ENCODE measurements at places on chromosomes 5 and 9.

DNA sequence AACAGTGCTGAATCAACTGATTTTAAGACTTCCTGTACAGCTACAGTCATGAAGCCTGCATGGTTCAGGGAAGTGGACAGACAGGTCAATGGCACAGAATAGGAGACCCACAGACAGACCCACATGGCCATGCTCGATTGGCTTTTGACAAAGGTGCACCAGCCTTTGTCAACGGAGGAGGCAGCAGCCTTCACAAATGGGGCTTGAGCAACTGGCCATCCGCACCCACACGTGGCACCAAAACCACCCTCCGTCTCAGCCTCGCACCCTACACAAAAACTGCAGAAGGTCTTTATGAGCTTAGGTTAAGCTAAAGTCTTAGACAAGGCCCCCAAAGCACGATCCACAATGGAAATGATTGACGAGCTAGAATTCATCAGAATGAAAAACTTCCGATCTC lies 59.5 kb upstream of the UBAC1 start:
- no peak for DNase-seq

- no peak for DNase-seq
Measured at GRCh38 chr5:109454731-109455505, 45.1 kb upstream of the PJA2 start.

DNA sequence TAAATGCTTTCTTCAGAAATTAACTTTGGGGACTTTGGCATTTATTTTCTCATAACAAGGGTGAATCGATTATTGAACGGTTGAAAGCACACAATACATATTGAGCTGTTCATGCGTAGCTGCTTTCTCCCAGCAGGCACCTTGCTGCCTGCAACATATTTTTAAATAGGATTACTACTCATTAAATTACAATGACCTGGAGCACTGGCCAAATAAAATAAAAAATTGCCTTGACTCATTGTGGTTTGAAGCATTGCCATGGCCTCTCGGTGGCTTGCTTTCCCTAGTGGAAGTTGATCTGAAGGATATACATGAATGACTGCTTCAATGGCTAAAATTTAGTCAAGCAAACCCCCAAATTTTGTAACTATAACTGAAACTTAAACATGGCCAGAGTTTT lies 181.6 kb upstream of the NUDT12 start:
- peak; percentile 15 for DNase-seq

GRCh38 chr5:558871-559503 lies 34.7 kb upstream of the SLC9A3 start:
- no peak for DNase-seq

DNA sequence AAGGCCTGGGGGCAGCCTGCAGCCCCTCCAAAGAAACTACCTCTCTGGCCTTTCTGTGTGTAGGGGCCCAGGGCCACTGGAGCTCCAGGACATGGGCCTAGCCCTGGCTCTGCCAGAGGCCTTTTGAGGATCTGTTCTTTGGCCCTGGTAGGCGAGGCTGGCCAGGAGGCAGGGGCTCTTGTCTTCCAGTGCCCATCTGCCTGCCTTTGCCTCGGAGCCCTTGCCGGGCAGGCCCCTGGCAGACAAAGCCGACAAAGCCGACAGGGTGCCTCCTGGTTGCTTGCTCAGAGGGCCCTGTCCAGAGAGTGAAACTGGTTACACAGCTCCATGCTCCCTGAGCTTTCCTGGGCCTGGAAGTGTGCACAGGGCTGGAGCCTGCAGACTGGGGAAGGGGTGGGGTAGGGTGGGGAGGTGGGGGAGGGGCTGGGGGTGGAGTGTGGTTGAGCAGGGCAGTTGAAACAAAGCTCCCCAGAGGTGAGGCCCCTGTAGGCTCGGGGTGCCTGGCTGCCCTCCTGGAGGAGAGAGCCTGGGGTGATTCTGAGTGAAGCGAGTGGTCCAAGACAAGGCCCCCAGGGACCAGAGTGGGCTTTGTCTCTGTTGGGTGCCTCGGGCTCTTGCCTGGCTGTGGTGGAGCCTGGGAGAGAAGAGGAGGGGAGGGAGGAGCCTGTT lies 29.3 kb downstream of the PTPA start:
- DNase-seq, result no peak

DNA sequence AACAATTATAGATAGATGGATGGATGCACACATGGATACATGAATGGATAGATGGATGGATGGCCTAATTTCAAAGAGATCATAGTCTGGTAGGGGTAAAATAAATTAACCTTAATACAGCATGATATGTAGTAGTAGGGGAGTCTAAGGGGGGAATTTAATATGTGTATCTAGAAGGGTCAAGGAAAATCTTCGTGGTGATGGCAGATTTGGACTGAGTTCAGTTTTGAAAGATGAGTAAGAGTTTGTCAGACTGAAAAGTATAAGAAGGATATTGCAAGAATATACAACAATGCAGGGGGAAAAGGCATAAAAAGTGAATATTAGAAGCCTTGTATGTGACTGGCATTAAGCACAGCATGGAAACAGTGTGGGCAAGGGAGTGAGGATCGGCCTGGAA lies 98.7 kb downstream of the ZNF462 start:
- DNase-seq, result no peak

- DNase-seq, result no peak
Measured at GRCh38 chr5:10655972-10656830, 92.3 kb downstream of the ANKRD33B start.

DNA sequence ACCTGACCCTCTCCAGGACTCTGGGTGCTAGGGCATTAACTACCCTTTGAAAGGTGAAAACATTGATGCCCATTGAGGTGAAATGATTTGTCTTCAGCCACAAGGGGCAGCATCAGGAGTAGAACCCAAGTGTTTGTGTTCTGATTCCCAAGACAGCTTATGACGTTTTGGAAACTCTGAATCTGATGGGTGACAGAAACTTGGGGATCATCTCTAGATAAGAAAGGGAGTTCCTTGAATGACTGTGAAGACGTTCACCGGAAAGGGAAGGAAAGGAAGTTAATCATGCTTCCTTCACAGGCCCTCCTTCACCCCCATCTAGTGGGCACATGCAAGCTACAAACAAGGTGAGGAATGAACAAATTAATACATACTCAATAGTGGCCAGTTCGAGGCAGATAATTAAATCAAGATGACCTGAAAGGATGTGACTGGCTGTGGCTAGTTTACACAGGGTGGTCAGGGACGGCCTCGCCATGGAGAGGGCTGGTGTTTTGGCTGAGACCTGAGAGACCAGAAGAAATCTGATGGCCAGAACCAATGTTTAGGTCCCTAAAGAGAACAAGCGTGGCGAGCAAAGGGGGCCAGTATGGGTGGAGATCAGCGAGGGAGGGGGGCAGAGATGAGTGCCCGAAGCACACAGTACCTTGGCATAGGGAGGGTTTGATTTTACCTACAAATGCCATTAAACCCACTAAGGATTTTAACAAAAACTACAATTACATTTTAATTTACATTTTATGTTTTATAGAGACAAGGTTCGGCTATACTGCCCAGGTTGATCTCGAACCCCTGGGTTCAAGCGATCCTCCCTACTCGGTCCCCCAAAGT lies 937 bp upstream of the SLC26A2 start:
- no peak for DNase-seq

DNA sequence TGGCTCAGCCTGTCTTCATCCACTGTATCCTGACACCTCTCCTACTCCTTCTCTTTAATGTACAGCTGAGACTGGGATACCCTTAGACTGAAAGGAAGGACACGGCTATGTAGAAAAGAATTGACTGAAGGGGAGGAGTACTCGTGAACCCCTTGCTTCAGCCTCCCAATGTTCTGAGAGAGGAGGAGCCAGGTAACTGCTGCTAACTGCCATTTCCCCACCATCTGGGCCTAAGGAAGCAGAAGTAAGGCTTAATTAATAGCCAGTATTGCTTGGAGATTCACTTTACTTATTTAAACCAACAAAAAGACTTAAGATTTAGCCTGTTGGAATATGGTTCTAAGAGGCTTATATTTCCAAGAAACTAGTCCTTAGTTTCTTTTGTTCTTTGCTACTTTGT lies 18.8 kb upstream of the RGS3 start:
- no peak for DNase-seq

DNA sequence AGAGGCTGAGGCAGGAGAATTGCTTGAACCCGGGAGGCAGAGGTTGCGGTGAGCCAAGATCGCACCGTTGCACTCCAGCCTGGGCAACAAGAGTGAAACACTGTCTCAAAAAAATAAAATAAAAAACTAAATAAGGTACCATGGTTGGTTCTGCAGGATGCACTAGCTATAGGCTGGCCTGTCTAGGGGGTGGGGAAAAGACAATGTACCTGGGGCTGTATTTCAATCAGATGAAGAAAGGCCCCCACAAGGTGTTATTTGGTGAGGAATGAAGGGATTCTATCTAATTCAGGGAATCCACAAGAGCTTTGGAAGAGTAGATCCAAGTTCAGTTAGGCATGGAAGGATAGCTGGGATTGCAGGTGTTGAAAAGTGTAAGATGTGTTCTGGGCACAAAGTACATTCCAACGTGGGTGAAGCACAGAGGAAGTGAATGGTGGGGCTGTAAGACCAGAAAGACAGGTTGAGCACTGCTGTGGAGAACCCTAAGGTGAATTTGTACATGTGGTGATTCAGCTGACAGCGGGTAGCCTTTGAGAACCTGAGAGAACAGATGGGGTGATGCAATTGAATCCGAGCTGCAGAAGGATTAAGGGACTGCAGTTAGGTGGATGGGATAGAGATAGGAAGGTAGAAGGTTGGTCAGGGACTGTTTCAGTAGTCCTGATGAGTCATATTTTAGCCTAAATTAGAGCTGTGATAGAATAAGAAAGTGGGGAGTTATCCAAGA lies 71.8 kb downstream of the CAST start:
- no peak for DNase-seq

DNA sequence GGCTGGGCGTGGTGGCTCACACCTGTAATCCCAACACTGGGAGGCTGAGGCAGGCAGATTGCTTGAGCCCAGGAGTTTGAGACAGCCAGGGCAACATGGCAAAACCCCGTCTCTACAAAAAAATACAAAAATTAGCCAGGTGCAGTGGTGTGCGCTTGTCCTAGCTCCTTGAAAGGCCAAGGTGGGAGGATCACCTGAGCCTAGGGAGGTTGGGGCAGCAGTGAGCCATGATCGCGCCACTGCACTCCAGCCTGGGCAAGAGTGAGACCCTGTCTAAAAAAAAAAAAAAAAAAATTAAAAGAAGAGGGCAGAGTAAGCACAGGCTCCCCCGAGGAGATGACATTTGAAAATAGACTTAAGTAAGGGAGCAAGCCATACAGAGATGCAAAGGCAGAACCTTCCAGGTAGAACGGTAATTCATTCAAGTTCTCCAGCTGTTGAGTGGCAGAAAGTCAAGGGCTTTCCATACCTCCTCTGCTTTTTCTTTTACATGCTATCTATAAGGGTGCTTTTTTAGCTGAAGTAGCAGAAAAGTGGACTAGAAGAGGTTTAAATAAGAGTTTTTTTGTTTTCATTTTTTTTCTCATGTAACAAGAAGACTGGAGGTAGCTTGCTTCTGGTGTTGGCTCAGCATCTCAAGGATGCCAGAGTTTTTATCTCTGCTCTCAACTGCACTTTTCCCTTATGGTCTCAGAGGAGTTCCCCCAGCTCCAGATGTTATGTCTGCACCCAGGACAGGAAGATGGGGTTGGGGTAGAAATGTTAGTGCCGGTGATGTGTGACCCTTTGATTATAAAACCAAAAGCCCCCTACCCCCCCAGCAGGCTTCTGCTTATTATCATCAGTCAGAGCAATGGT lies 40.8 kb downstream of the ERGIC1 start:
- DNase-seq, result no peak

DNA sequence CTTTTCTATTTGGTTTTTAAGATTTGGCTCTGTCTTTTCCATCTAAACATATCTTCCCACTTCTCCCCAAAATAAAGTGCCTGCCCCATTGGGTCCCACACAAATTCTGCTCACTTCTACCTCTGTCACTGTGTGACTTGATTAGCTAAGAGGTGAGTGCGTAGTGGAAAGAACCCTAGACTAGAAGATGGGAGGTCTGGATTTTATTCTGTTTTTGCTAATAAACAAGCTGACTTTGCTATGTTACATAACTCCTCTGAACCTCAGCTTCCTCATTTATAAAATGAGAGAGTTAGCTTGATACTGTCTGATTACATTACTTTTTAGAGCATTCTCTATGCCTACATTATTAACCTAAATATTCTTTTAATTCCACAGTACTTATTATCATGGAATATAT lies 51.3 kb upstream of the PTGER4 start:
- DNase-seq, result no peak

GRCh38 chr5:110716247-110717245 lies 9.9 kb downstream of the TMEM232 start:
- no peak for DNase-seq

GRCh38 chr9:110802416-110803035 lies 133.9 kb downstream of the MUSK start:
- peak; percentile 75 for DNase-seq

GRCh38 chr5:119312403-119312802 lies 43.4 kb upstream of the TNFAIP8 start:
- DNase-seq, result no peak

- no peak for DNase-seq
Measured at GRCh38 chr5:146699664-146700418, 178.7 kb downstream of the PPP2R2B start.

GRCh38 chr5:161311146-161311708 lies 235.3 kb downstream of the GABRB2 start:
- DNase-seq, result no peak

- peak; percentile 94 for DNase-seq
Measured at GRCh38 chr9:79256691-79257213, 315.0 kb upstream of the TLE4 start.

GRCh38 chr5:159781626-159782157 lies 134.6 kb upstream of the ADRA1B start:
- no peak for DNase-seq

GRCh38 chr5:133675376-133676154 lies 63.2 kb upstream of the FSTL4 start:
- no peak for DNase-seq

DNA sequence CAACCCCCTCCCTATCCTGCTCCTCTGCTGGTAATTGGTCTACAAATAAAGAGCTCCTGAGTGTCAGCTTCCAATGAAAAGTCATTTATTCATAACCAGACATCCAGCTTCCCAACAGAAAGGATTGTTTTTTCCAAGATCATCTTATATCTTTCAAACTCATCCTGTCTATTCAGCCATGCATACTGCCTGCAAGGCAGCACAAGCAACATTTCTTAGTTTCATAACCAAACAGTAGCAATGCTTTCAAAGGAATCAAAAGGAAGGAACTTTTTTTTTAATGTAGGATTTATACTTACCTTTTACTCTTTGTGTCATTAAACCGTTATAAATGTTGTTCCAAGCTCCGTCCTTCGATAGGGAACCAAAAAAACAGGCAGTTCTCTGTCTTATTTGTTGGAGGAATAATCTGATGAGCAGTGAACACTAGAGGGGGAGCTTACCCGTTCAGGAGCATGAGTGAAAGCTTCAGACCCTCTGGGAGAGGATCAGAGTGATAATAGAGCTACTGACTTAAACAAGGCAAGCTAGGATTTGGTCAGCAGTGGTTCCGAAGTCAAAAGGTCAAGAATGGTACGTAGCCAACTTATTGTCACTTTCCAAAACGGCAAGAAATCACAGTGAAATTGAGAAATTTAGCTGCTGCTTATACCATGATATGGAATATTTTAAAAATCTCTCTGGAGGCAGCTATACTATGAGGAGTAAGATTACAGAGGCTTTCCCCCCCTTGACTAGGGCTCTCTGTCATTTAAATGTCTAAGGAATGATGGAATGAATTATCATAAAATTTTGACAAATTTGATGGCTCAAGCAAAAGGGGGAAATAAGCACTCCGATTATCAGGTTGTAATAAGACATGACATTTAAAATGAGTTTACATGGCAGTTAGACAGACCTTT lies 892.9 kb downstream of the NR2F1-AS1 start:
- DNase-seq, result peak; percentile 94

All from spinal cord (tissue), 10 donors.